Islet precursor cell (in vitro differentiated cells): ENCODE measurements at places on chromosomes 5 and 9.

GRCh38 chr9:125233678-125234077 is 7.5 kb downstream of the HSPA5 start:
- peak; percentile 78 for DNase-seq

- DNase-seq = no peak
Observed at GRCh38 chr5:79567926-79568549, 44.2 kb upstream of the TENT2 start.

DNA sequence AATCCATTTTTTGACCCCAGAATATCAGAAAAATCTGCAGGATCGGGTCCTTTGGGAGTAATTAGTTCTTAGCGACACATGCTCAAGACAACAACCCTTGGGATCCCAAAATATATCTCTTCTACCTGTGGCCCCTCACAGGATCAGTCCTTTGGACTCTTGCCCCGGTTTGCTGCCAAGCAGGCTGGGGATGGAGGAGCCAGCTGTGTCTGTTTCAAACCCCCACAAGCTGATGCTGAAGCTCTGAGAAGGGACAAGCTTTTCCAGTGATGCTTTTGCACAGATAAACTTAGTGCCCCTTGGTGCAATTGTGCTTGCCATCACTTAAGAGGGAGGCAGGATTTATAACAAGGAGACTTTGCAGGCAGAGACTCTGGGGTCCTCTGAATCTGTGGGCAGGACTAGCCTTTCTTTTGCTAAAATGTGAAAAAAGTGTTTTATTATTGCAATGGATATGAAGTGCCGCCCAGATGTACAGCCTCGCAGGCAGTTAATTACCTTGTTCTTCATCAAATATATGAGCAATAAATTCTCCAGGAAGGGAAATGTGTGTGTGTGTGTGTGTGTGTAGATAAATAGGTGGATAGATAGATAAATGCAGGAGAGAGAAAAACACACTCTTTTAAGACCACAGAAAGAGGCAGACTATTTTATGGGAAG is 9.6 kb upstream of the LHX2 start:
- no peak for DNase-seq

DNA sequence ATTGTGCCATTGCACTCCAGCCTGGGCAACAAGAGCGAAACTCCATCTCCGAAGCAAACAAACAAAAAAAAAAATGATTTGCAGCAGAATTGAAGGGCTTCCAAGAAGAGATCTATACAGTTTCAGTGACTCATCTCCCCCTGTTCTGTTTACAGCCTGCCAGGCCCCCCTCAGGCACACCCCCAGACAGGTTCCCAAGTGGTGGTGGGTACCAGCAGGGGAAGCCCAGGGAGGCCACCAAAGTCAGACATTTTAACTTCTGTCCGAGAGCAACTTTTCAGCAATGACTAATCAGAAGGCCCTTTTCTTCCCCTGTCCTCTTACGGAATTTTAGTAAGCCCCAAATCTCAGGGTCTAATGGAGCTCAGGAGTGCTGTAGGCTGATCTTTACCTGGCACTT is 98.7 kb downstream of the PAX5 start:
- DNase-seq = no peak

- no peak for DNase-seq
Observed at GRCh38 chr5:30498972-30499371, 694.5 kb upstream of the CDH6 start.

GRCh38 chr9:119272500-119273211 is 96.6 kb downstream of the BRINP1 start:
- DNase-seq = no peak

DNA sequence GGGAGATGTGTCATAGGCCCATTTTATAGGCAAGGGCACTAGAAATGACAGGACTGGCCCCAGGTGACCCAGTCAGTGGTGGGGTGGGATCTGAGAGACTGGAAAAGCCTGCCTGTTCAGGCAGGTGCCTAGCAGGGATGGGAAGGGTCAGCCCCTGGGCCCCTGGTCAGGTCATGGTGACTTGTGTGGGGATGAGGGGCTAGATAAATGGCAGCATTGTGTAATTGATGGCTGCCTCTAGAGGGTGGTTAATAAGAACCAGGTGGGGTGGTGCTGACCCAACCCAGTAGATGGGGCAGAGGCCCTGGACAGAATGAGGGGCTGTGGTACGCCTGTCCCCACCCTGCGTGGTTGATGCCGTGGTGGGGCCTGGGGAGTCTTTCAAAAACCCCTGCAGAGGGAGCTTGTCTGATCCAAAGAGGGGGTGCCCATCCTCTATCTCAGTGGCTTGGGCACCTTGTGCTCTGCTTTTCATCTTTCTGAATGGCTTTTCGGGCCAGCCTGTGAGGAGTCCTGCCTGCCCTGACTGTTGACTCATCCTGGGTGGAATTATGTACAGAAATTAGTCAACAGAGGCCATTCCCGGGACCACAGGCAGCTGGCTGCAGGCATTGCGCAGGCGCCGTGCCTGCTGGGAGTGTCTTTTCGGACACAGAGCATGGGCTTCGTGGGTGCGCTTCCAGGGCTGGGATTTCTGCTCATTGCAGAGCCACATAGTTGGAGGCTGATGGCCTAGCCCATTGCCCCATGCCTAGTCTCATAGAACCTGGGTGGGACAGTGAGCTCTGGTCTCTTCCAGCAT is 93.6 kb upstream of the PITX1 start:
- DNase-seq = no peak

- DNase-seq = peak; percentile 66
Observed at GRCh38 chr9:127755061-127756060, 20.3 kb upstream of the TOR2A start.

- peak; percentile 47 for DNase-seq
Observed at GRCh38 chr5:97629276-97629675, 446.2 kb upstream of the RIOK2 start.

GRCh38 chr5:482506-482905 is 39.5 kb downstream of the EXOC3 start:
- no peak for DNase-seq

- DNase-seq = no peak
Observed at GRCh38 chr9:13992138-13993088, 321.5 kb downstream of the NFIB start.

GRCh38 chr9:135019224-135019623 is 68.2 kb upstream of the OLFM1 start:
- DNase-seq = no peak
